Right renal pelvis (tissue), 4 donors: ENCODE measurements at places on chromosomes 13 and 19.
A peak's percentile ranks its signal among the peaks of the same experiment; 100 is the strongest.

DNA sequence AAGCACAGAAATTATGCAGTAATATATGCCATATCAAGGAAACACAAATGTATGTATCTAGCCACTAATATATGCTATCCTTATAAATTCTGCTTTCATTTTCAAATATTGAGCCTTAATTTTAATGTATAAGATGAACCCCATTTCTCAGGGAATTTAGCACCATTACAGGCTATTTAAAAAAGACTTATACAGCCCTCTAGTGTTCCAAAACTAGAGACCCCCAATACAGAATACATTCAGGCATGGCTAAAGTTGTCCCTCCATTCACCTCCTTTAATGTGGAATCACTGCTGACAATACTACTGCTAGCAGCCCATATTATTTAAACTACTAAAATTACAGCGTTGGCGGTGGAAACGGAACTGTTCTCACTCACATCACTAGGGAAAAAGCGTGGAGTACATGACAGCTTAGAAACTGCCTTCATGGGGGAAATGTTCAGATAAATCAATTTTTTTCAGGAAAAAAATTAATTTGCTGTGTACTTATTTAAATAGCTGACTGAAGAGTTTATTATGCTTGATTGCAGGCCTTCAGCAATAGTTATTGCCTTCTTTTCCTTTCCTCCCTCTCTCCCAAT, 541.0 kb downstream of the PCDH9 start:
- no peak for DNase-seq

DNA sequence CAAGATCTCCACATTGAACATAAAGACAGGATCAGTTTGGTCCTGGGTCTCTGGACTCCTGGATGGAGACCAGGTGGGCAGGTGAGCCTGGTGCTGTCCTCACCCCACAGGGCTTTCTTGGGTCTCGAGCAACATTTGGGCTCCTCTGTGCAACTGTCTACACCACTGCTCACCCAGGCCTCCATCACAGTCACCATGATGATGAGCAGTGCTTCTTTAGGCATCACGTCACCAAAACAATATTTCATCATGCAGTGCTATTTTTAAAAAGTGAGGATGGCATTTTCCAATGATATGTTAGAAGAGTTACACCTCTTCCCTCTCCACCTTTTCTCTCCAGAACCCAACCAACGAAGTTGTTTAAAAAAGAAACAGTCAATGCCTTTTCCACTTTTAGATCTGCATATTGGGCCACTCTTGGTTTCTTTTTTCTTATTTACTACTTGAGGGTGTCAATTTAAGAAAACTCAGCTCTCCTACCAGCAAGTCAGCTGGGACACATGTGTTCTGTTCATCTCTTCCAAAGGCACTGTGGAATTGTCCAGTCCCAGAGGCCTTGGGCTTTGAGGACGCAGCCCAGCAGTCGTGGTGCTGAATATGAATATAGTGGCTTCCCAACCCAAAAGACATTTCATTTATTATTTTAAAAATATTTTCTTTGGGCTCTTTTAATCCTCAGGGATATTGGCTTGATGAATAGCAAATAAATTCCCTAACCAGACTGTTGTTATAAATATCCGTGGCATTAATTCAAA, 405.7 kb downstream of the KCNRG start:
- no peak for DNase-seq

GRCh38 chr19:14629557-14629956, 45.1 kb downstream of the ADGRE3 start:
- DNase-seq = no peak

- DNase-seq = no peak
Measured at GRCh38 chr19:38839816-38840582, 8.4 kb upstream of the ECH1 start.

- no peak for DNase-seq
Measured at GRCh38 chr13:61965756-61966155, 550.1 kb upstream of the PCDH20 start.

DNA sequence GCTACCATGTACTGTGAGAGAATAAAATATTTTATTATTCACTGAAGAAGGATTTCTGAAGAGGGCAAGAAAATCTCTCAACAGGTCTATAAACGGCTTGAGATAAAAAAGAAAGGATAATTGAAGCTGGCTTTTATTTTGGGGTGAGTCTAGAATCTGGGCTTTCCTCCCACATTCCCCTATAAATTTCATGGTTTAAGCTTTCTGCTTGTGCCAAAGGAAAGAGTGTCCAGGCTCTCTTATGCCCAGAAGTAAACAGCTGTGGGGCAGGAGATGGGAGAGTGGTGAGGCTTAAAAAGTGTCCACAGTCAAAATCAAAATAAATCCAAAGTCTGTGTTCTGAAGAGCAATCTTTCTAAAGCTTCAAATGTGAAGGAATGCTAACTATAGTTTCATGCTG, 942.2 kb upstream of the MIR17HG start:
- no peak for DNase-seq

GRCh38 chr19:49157445-49158224, at the start of gene TRPM4:
TRPM4 (plus strand) TSS chr19:49157792; CDS start chr19:49157867, 75 bp downstream.
- DNase-seq = peak; percentile 86

GRCh38 chr13:94780421-94780820, 68.1 kb upstream of the SOX21 start:
- no peak for DNase-seq

DNA sequence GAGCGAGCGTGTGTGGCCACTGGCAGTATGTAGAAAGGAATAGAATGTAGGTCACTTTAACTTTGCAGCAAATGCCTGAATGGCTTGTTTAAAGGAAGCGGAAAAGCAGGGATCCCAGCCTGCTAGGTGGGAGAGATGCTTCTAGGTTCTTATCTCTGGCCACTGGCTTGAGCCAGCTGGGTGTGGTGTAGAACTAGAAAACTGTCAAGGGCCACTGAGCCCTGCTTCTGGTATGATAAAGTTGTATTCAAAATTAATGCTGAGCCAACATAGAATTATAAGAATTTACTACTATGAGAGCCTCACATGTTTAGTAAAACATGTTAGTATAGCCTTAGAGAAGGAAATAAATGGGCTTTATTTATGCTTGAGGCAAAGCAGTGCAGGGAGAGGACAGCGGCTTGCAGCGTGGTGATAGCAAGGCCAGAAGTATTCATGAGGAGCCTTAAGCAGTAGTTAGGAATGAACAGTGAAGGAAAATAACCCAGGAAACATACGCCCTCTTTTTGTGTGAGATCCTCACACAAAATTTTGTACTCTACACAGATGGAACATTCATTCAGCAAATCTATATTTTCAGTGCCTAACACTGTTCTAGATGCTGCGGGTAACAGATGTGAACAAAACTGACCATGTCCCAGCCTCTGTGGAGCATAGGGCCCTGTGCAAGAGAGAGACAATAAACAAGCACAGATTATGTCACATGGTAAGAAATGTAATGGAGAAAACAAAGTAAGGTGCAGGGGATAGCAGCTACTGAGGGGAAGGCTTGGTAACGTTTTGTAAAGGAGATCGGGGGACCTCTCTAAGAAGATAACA, 863.2 kb downstream of the DIAPH3 start:
- DNase-seq = no peak

- no peak for DNase-seq
Measured at GRCh38 chr13:45185286-45185685, 15.6 kb downstream of the KCTD4 start.

- DNase-seq = no peak
Measured at GRCh38 chr13:110221406-110222117, 85.4 kb downstream of the COL4A1 start.

DNA sequence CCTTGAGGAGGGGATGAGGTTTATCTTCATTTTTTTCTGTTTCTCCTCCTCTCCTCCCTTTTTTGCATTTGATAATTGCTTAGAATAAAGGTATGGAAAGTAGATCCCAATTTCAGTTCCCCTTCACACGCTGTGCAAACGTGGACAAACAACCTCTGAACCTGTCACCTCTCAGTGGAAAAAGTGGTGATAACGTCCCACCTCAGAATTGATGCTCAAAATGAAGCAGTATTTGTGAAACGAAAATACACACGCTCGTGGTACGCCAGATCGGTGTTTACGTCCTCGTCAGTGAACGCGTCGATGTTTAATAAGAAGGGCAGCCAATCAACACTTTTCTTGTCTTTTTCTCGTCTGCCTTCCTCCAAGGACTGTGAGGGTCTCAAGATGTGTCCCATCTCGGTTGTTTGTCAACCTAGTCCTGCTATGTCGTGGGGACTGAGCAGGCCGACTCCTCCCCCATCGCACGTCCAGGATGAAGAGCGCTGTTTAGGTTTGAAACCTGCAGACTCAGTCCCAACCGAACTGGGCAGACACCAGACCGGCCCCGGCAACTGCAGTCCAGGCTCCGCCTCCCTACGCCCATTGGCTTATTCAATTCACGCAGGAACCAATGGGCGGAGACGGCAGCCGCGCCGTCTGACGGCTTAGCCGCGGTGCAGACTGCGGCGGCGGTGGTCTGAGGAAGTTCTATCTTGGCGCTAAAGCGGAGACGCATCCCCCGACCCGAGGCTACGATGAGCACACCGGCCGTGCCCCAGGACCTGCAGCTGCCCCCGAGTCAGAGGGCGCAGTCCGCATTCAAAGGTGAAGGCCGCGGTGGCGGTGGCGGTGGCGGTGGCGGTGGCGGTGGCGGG, at the start of gene CKAP2:
Gene CKAP2, plus strand, starts transcription at position 659 of the 857 bp plus-strand sequence. Its CDS starts 79 bp downstream, at position 738.
- peak; percentile 87 for DNase-seq

GRCh38 chr19:20471431-20471830, 94.2 kb downstream of the ZNF737 start:
- DNase-seq = no peak

GRCh38 chr13:47481536-47481935, 519.5 kb downstream of the SUCLA2 start:
- no peak for DNase-seq

GRCh38 chr19:3324405-3324856, 42.0 kb upstream of the NFIC start:
- DNase-seq = no peak

GRCh38 chr13:42732073-42732472, 49.3 kb upstream of the FAM216B start:
- no peak for DNase-seq

GRCh38 chr13:28353679-28354078, 141.2 kb downstream of the FLT1 start:
- no peak for DNase-seq

DNA sequence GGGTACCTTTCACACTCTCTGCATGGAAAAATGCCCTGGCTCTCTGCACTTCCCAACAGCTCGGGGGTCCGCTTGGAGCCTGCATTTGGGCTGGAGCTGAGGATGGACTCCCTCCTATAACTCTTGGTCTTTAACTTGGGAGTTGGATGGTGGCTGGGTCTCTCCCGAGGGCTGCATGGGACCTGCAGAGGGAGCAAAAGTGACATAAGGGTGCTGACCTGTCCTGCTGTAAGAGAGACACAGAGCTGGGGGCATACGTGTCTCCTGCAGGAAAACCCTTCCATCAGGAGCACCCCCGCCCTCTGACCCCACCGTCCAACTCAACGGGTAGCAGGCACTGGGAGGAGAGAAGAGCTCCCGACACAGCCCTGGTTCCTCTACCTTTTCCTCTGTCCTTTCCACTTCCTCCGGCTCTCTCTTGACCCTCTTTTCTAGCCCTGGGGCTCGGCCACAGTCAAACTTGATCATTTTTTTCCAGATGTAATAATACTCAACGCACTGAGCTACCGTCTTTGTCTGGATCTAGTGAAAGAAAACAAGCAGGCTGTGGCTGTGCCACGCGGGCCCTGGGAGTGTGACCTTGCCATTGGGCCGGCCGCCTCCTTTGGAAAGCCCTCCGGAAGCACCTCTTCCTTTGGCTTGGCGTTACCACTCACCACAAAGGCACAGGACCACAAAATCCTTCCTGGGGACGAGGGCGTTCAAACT, 6.8 kb upstream of the NAPA start:
- no peak for DNase-seq

DNA sequence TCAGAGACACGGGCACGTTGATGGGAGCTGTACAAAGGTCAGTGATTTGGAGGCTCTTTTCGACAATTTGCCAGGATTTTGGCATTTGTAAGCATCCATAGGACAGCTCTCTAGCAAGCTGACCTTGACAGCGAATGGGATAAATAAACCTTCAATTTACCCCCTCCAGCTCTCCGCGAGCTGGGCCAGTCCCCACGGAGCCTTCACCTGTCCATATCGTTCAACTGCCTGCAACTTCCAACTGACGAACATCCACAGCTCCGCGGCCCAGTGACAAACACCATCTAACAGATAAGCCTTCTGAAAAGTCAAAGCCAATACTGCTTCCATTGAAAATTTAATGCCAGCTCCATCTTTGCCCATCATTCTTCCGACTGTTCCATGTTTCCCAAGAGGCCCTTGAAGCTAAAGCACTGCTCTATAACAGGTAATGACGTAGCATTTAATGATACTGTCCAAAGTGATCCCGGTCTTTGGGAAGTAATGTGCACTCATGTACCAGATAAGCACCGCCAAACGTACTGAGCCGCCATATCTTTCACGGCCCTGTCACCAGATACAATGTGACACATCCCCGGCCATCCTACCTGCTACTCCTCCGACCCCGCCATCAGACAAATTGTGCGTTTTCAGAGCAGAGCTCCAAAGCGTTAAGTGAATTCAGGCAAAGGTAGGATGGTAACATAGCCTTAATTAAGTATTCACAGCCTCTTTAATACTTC, 365.3 kb upstream of the ZNF507 start:
- no peak for DNase-seq

GRCh38 chr19:48695743-48696352, at the start of gene FUT2:
FUT2 (plus strand) TSS chr19:48695971; CDS start chr19:48702957, 6,986 bp downstream.
- no peak for DNase-seq

DNA sequence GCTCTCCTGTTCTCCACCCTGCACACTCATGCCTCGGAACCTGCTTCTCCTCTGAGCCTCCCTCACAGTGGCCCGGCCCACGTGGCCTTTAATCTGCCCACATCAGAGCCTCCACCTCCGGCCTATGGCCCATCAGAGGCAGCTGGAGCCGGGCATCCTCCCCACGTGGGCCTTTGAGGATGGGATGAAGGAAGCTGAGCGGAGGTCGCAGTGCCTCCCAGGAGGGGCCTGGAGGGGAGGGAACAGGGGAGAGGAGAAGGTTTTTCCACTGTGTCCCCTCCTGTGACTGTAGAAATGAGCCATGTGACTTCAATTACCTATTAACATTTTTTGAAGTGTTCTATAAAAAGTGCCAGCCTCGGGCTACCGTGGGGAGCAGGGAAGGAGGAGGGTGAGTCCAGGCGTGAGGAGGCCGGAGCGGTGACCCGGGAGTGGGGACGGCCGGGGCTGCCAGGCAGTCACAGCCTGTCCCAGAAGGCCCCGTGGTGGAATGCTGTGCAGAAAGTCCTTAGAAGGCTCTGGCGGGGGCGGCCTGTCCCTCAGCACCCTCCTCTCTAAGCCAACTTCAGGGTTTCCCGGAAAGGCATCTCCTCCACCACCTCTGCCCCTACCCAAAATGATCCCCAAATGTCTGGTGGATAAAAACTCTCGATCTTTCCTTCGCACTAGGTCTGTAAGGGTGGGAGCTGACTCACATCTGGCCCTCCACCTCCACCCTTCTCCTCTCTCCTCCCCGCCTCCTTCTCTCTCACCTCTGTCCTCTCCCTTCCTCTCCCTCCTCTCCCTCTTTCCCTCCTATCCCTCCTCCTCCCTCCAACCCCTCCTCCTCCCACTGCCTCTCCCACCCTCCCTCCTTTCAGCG, 24.8 kb upstream of the SLC1A5 start:
- no peak for DNase-seq
